Suppressor macrophage treated with lipopolysaccharide for 1 hour (primary cell): ENCODE measurements at places on chromosomes 1 and 21.
A peak's percentile ranks its signal among the peaks of the same experiment; 100 is the strongest.

- peak; percentile 85 for DNase-seq
Observed at GRCh38 chr21:38355992-38356781, 99.4 kb downstream of the KCNJ15 start.

DNA sequence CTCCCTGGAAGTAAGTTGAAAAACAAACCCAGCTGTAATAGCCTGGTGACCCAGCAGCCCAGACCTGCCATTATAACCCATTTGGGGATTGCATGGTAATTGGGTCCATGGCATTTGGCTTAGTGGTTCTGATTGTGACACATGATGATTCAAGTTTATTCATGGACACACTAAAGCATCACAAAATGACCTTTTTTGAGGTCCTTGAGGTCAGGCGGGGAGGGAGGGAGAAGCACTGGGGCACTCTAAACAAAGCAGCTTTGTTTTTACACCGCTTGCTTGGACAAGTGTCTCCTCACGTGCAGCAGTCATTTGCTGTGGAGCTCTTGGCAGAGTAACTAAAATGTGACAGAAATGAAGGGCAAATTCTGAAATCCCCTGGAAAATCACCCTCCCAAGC lies 241.0 kb upstream of the SGIP1 start:
- DNase-seq = no peak

GRCh38 chr1:227756172-227756959 lies 21.1 kb downstream of the SNAP47 start:
- no peak for DNase-seq

- DNase-seq = no peak
Observed at GRCh38 chr1:165644064-165644735, 13.2 kb downstream of the MGST3 start.
